ENCODE measurements at places on chromosomes 1 and 21.

- no peak for DNase-seq
Observed at GRCh38 chr1:173212952-173213491, 5.9 kb upstream of the TNFSF4 start.

DNA sequence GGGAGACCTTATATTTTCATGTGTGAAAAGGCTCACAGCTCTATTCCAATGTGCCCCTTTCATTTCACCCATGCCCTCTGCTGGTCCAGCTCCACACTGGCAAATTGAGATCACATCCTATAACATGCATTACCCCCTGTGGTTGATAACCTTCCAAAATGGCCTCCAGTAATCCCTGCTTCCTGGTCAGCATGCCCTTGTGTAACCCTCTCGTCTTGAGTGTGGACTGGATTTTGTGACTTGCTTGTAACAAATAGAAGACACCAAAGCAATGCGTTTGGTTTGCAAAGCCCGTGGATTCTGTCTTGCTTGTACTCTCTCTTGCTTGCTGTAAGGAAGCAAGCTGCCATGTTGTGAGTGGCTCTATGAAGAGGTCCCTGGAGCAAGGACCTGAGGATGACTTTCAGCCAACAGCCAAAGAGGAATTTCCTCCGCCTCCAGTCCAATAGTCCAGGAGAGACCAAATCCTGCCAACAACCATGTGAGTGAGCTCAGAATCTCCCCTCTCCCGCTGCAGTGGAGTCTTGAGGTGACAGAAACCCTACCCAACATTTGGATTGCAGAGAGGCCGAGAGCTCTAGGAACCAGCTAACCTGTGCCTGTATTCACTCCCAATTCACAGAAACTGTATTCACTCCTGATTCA lies 17.4 kb downstream of the KCNA10 start:
- DNase-seq: no peak

GRCh38 chr1:86992861-86993260 lies 78.4 kb downstream of the HS2ST1 start:
- no peak for DNase-seq

- DNase-seq: no peak
Observed at GRCh38 chr21:41957991-41958766, 4.4 kb upstream of the C2CD2 start.

DNA sequence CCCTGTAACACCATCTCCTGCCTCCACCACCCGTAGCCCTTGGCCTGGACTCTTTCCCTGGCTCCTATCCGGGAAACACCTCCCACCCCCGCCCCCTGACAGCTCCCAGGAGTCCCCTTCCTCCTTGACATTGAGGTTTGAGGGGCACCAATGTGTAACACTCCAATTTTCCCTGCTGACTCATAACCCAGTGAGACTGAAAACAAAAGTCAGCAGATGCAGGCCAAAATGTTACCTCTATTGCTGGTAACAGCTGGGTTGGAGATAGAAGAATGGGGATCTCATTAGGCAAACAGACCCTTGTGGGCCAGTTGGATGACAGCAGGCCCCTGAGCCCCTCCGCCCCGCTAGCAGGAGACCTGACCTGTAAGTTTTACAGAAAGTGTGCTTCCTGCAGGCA lies 237.2 kb downstream of the KAZN start:
- no peak for DNase-seq

DNA sequence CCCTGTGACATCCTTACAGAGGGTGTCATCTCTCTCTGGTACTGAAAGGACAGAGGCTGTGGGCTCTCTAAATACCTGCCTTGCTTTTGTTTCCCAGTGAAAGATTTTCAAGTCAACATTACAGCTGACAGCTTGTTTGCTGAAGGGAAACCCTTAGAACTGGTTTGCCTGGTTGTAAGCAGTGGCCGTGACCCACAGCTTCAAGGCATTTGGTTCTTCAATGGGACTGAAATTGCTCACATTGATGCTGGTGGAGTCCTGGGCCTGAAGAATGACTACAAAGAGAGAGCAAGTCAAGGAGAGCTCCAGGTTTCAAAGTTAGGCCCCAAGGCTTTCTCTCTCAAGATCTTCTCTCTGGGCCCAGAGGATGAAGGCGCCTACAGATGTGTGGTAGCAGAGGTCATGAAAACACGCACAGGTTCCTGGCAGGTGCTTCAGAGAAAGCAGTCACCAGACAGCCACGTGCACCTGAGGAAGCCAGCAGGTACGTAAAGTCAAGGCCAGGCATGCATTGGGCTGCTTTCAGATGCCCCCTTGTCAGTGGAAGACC lies 11.8 kb downstream of the CD101 start:
- DNase-seq: no peak

DNA sequence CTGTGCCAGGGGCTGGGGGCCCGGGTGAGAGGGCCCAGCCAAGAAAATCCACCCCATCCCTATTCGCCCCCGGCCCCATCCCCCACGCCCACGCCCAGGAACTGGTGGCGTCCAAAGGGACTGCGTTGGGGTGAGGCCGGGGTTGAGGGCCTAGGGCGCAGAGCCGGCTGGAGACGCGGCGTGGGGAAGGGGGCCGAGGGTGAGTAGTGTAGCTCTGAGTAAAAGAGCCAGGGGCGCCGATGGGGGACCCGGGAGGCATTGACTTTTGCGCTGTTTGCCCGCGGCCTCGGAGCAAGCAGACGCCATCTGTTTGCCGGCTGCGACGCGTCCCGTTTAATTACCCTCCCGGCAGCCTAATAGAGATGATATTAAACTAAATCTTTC lies 3.5 kb upstream of the DMRTA2 start:
- peak; percentile 29 for DNase-seq

DNA sequence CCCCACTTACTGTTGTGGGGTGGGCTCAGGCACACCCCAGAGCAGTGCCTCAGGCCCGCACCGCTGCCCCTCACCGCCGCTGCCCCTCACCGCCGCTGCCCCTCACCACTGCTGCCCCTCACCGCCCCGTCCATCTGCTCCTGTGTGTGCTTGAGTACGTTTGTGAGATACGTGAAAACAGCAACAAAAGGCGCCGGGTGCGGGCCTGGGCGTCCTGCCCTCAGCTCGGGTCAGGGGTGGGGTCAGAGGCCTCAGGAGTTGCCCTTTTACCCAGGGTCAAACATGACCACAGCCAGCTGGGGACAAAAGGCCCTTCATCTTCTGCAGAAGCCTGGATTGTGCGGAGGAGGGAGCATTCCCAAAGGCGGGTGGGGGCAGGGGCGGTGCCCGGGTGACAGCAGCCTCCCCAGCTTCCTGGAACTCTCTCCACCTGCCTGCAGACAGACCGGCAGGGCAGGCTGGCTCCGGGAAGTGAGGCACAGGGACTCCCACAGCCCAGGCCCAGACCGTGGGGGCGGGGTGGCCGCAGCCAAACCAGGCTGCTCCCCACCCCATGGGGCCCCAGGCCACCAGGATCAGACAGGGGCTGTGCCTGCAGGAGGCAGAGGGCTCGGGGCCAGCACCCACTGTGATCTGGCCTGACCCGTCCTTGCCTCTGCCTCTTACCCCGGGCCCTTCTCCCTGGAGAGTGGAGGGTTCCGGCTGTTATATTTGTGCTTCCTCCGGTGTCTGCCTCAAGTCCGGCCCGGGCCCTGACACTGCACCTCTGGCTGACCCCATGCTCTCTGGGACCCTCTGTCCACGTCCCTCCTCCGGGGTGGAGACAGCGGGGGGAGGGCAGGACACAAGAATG lies 2.3 kb upstream of the VWA1 start:
- DNase-seq: peak; percentile 71

DNA sequence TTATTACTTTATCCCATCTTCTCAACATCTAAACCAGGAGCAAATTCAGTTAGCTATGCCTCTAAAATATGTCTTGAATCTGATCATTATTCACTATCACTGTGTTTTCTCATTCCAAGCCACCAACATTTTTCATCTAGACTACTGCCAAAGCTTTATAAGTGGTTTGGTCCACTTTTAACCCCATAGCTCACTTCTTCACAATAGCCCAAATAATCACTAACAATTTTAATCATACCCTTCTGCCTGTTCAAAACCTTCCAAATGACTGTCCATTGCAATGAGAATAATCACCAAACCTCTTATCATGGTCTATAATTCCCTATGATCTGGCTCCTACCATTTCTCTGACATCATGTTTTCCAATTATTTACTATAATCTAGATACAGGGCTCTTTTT lies 149.8 kb upstream of the ZNHIT6 start:
- DNase-seq: no peak

GRCh38 chr1:62799688-62800087 lies 15.8 kb downstream of the ATG4C start:
- no peak for DNase-seq

All from WTC11 (cell line).